ENCODE measurements at places on chromosomes 3 and 15.

- DNase-seq = no peak
These were observed 2.8 kb upstream of the PAK2 start for GRCh38 chr3:196736670-196737374.

GRCh38 chr3:22007368-22007767 is 256.4 kb upstream of the ZNF385D start:
- DNase-seq = no peak

GRCh38 chr3:39124876-39125840 is 17.7 kb downstream of the TTC21A start:
- no peak for DNase-seq

DNA sequence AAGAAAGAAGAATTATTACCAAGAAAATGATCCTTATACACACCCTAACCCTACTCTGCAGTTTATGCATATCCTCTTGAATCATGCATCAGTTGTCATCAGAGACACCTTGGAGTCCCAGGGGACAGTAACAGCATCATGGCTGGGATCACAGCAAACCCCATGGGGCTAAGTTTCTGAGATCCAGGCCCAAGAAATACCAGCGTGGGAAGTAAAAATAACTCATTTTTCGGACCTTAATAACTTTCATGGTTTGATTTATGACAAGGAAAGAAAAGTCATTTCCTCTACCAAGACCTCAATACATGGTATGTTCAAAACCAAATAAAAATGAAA is 38.8 kb upstream of the B3GNT5 start:
- DNase-seq = no peak

GRCh38 chr3:148510561-148510960 is 187.1 kb upstream of the AGTR1 start:
- DNase-seq = no peak

DNA sequence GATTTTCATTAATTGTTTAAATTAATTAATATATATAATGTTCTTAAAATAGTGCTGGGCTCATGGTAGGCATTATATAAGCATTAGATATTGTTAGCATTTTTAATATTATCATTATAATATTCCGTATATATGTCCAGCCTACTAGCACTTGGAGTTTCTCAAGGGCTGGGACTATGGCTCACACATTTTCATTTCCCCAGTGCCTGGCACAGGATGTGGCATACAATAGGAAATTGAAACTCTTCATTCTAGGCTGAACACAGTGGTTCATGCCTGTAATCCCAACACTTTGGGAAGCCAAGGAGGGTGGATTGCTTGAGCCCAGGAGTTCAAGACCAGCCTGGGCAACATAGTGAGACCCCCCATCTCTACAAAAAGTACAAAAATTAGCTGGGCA is 170.4 kb downstream of the RSL24D1 start:
- DNase-seq = no peak

DNA sequence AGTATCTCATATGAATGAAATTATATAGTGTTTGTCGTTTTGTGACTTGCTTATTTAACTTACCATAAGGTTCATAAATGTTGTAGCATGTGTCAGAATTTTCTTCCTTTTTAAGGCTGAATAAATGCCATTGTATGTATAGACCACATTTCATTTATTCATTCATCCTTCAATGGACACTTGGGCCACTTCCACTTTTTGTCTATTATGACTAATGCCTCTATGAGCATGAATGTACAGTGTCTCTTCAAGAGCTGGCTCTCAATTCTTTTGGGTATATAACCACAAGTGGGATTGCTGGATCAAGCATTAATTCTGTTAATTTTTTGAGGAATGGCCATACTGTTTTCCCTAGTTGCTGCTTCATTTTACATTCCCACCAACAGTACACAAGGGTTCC is 156.1 kb downstream of the VPS8 start:
- no peak for DNase-seq

- DNase-seq = no peak
These were observed 404.2 kb upstream of the CDIN1 start for GRCh38 chr15:36175186-36175740.

DNA sequence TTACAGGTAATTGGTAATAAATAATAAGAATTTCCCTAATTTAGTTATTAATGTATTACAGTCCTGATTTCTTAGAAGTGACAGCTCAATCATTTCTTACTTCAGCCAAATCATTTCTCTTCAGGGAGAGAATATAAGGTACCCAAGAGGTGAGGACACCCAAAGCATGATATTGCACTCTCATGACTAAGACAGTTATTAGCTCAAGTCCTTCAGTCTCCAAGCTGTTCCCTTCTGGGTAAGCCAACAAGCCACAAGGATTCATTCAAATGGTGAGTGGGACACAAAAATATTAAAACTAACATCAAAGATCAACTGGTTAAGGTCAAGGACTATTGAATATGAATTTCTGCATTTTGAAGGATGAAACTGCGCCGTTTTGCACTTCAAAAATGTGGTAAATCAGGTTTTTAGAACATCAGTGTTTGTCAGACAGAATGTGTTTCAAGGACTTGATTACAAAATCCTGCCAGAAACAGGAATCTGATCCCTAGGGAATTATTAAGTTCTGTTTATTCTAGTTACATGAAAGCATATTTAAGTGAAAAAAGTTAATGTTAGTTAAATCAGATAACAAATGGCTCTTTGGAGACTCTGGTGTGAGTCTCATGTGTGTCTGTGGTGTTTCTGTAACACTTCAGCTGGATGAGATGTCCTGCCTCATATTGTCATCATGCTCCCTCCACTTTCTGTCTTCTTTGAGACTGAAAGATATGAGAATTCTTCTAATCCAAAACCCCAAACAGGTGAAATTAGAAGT is 101.7 kb upstream of the COL8A1 start:
- no peak for DNase-seq

DNA sequence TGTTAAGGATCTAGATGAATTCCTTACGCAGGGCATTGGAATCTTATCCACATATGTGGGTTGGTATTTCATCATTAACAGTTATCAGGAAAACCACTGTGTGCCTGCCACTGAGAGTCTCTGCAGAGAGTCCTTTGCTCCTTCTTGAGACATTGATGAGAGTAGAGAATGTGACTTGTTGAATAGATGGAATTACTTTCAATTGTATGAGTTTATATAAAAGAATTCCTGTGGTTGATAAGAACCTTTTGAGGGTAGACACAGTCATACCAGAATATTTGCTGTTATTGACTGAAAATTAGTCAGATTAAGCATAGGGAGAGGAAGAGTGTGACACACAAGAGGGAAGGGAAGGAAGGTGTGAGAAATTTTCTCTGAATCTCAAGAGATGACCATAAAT is 30.8 kb downstream of the ARHGEF26 start:
- no peak for DNase-seq

- no peak for DNase-seq
These were observed 509.6 kb upstream of the SUCLG2 start for GRCh38 chr3:68163968-68164367.

GRCh38 chr3:128131897-128132646 is 8.5 kb upstream of the RUVBL1 start:
- no peak for DNase-seq

All from stimulated activated CD4-positive, alpha-beta T cell treated with anti-CD3 and anti-CD28 coated beads, Interleukin-15, amount 100 ng/mL, for 24 hours (primary cell).